Tibial nerve (tissue), 4 donors: ENCODE measurements at places on chromosomes 11 and 22. TPM values are rescaled to one million over a fixed set of nuclear protein-coding genes. Genes with fewer than 3 reads are reported as not detected.

- H3K36me3 ChIP-seq = no peaks in the 10 kb centered on the region
- H3K4me1 ChIP-seq = peaks cover 14% of the 10 kb centered on the region
- no peak overlapping the region for H3K27ac ChIP-seq
- H3K27me3 ChIP-seq = no peaks in the 10 kb centered on the region
- DNase-seq = no peak
- no peak overlapping the region for H3K4me3 ChIP-seq
Measured at GRCh38 chr11:76798202-76798581, 15.0 kb downstream of the TSKU start.

- no peaks in the 10 kb centered on the region for H3K27me3 ChIP-seq
- no peak overlapping the region for H3K27ac ChIP-seq
- H3K36me3 ChIP-seq = no peaks in the 10 kb centered on the region
- peaks cover 2% of the 10 kb centered on the region for H3K4me1 ChIP-seq
- H3K4me3 ChIP-seq = no peak overlapping the region
- peak; percentile 47 for DNase-seq
Measured at GRCh38 chr11:57219021-57219627, 17.9 kb downstream of the APLNR start.

GRCh38 chr11:1162138-1162475, 4.4 kb downstream of the MUC5AC start:
- H3K4me1 ChIP-seq = no peaks in the 10 kb centered on the region
- H3K36me3 ChIP-seq = no peaks in the 10 kb centered on the region
- no peak overlapping the region for H3K27ac ChIP-seq
- H3K4me3 ChIP-seq = no peak overlapping the region

- H3K4me3 ChIP-seq = no peak overlapping the region
- no peaks in the 10 kb centered on the region for H3K36me3 ChIP-seq
- no peak overlapping the region for H3K27ac ChIP-seq
- H3K4me1 ChIP-seq = no peaks in the 10 kb centered on the region
- no peaks in the 10 kb centered on the region for H3K27me3 ChIP-seq
Measured at GRCh38 chr11:8301622-8302021, 37.9 kb upstream of the LMO1 start.

DNA sequence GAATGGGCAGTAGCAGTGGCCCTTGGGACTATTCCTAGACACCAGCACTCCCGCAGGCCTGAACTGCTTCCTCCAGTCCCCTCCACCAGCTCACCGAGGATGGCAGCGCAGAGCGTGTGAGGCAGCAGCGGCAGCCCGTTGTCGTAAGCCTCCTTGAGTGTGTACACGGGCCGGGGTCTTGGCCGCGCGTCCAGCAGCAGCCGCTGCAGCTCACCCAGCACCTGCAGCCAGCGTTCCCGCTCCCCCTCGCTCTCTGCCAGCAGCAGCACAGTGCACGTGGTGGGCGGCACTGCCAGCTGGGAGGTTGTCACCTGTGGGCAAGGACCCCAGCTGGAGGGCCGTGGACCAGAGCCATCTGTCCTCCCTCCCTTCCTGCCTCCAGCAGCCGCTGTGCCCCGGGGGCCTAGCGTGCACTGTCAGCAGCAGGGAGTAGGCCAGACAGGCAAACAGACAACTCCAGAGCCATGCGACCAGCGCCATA, 13.0 kb downstream of the CDC42BPG start:
- no peak for DNase-seq
- H3K36me3 ChIP-seq = no peaks in the 10 kb centered on the region
- H3K4me1 ChIP-seq = no peaks in the 10 kb centered on the region
- no peak overlapping the region for H3K4me3 ChIP-seq

- no peak overlapping the region for H3K27ac ChIP-seq
- H3K27me3 ChIP-seq = no peaks in the 10 kb centered on the region
- no peaks in the 10 kb centered on the region for H3K4me1 ChIP-seq
Measured at GRCh38 chr11:129974237-129974636, 28.4 kb downstream of the PRDM10 start.

GRCh38 chr22:28341001-28341400, 338.6 kb downstream of the TTC28 start:
- no peak for DNase-seq
- H3K27me3 ChIP-seq = no peaks in the 10 kb centered on the region
- no peak overlapping the region for H3K27ac ChIP-seq
- no peaks in the 10 kb centered on the region for H3K4me1 ChIP-seq
- H3K4me3 ChIP-seq = no peak overlapping the region
- H3K36me3 ChIP-seq = no peaks in the 10 kb centered on the region

- H3K27me3 ChIP-seq = no peaks in the 10 kb centered on the region
- peak within 1 kb of the TSS; percentile 82 for H3K4me3 ChIP-seq
Measured at GRCh38 chr11:102109896-102110760, at the start of gene YAP1. YAP1 (plus strand) TSS chr11:102110447; CDS start chr11:102110849, 402 bp downstream.

DNA sequence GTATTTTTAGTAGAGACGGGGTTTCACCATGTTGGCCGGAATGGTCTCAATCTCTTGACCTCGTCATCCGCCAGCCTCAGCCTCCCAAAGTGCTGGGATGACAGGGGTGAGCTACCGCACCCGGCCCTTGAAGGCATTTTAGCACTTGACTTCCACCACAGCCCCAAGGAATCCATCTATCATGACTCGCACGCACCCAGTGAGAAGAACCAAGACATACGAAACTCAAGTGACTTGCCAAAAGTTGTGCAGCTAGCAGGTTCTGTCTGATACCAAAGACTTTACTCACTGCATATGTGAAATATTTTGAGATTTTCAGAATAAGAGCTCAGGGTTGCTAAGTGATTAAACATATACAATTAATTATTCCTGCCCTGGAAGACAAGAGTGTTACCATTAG, 21.0 kb downstream of the FLI1 start:
- no peaks in the 10 kb centered on the region for H3K36me3 ChIP-seq
- H3K4me3 ChIP-seq = no peak overlapping the region
- H3K27ac ChIP-seq = no peak overlapping the region
- no peak for DNase-seq
- H3K4me1 ChIP-seq = no peaks in the 10 kb centered on the region

DNA sequence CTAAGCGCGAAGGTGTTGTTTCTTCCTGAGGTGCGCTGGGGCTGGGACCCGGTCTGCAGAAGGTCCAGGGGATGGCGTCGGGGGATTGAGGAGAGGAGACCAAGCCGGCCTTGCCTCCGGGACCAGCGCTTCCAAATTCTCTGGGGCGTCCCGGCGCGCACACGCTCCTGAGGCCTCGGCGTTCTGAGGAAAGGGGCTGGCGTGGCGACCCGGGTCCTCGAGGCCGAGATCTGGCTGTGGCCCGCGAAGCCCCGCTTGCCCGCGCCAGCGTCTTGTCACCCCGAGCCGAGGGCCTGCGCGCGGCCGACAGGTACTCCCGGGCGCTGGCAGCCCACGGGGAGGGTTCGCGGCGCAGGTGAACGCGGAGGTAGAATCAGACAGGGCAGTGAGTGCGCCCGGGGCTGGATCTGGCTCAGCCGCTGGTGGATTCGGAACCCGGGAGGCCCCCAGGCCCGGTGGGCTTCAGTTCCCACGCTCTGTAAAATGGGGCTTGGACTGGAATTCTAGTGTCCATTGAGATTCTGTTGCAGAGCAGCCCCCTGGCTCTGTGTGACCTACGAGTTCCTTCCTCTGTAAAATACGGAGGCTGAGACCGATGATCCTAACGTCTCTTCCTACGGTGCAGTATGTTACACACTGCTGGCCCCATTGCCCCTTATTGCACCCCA, 14.7 kb downstream of the SSH3 start:
- DNase-seq = no peak
- H3K27ac ChIP-seq = peak overlapping the region; percentile 97
- peaks cover 33% of the 10 kb centered on the region for H3K4me1 ChIP-seq
- no peaks in the 10 kb centered on the region for H3K27me3 ChIP-seq
- H3K36me3 ChIP-seq = no peaks in the 10 kb centered on the region
- H3K4me3 ChIP-seq = peak overlapping the region; percentile 78

GRCh38 chr11:1749395-1750351, 722 bp downstream of the IFITM10 start:
- H3K4me1 ChIP-seq = peaks cover 26% of the 10 kb centered on the region
- peak overlapping the region; percentile 51 for H3K4me3 ChIP-seq
- peaks cover 12% of the 10 kb centered on the region for H3K27me3 ChIP-seq

GRCh38 chr22:20803696-20804324, 29.9 kb downstream of the SERPIND1 start:
- H3K27me3 ChIP-seq = no peaks in the 10 kb centered on the region
- no peaks in the 10 kb centered on the region for H3K4me1 ChIP-seq
- no peak for DNase-seq
- H3K4me3 ChIP-seq = no peak overlapping the region

DNA sequence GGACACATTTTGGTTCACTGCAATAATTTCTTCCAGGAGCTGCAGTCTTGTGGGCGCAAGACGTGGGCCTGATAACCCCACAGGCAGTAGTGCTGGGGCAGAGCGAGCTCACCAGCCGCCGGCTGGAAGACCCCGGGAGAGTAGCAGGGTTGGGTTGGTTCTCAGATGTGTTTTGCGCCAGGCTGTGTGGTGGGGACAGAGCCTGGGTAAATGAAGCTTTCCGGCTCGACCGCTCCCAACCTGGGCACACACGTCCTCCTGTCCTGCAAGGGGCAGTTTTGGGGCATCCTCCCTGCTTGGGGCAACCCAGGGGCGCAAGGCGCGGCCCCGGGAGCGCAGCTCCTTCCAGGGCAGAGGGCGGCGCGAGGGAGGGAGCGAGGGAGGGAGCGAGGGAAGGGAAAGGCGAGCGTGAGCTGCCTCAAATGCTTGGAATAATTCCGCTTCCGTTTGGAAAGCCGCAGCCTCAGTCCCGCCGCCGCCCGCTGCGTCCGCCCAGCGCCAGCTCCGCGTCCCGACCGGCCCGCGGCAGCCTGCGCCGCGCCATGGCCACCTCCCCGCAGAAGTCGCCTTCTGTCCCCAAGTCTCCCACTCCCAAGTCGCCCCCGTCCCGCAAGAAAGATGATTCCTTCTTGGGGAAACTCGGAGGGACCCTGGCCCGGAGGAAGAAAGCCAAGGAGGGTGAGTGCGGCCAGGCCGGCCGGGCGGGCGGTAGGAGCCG, at the start of gene PARVA:
TSS of gene PARVA (plus strand) at position 466 of the 718 bp plus-strand sequence. CDS start at position 543, 77 bp downstream.
- peak within 1 kb of the TSS; percentile 51 for H3K4me3 ChIP-seq
- no peaks in the 10 kb centered on the region for H3K36me3 ChIP-seq
- no peaks in the 10 kb centered on the region for H3K27me3 ChIP-seq
- no peaks in the 10 kb centered on the region for H3K4me1 ChIP-seq
- DNase-seq = peak; percentile 36

GRCh38 chr11:14583252-14584034, 60.2 kb upstream of the PDE3B start:
- H3K36me3 ChIP-seq = no peaks in the 10 kb centered on the region
- DNase-seq = no peak
- H3K27ac ChIP-seq = peak overlapping the region; percentile 34
- H3K4me3 ChIP-seq = no peak overlapping the region
- H3K27me3 ChIP-seq = no peaks in the 10 kb centered on the region

DNA sequence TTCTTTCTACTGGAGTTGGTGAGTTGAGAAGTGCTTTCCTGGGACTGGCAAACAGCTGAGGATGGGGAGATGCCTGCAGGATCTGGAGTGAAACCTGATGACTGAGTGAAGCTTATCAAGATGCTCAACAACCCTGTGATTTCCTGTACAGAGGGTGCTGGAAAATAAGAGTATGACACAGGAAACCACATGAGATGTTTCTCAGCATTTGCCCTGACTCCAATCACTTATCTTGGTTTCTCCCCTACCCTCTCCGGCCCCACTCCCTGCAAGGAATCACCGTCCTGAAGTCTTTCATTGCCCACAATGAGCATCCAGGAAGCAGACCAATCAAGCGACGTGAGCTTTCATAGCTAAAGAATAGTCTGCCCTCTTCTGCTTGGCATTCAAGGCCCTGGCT, at the start of gene MRGPRX2:
TSS of gene MRGPRX2 (minus strand) at position 89 of the 400 bp plus-strand sequence. CDS start 4,315 bp downstream, outside the sequence.
- DNase-seq = no peak
- no peaks in the 10 kb centered on the region for H3K36me3 ChIP-seq
- no peaks in the 10 kb centered on the region for H3K4me1 ChIP-seq
- no peak within 1 kb of the TSS for H3K27ac ChIP-seq

- H3K27ac ChIP-seq = no peak overlapping the region
- no peaks in the 10 kb centered on the region for H3K36me3 ChIP-seq
- H3K4me3 ChIP-seq = no peak overlapping the region
Measured at GRCh38 chr11:61445516-61445915, 15.6 kb downstream of the SDHAF2 start.

GRCh38 chr11:120645639-120646038, 134.1 kb downstream of the GRIK4 start:
- no peaks in the 10 kb centered on the region for H3K27me3 ChIP-seq
- H3K27ac ChIP-seq = no peak overlapping the region
- no peaks in the 10 kb centered on the region for H3K36me3 ChIP-seq
- H3K4me3 ChIP-seq = no peak overlapping the region

- H3K36me3 ChIP-seq = no peaks in the 10 kb centered on the region
- no peaks in the 10 kb centered on the region for H3K27me3 ChIP-seq
- H3K27ac ChIP-seq = peak overlapping the region; percentile 89
- H3K4me3 ChIP-seq = peak overlapping the region; percentile 81
- H3K4me1 ChIP-seq = peaks cover 4% of the 10 kb centered on the region
- no peak for DNase-seq
Measured at GRCh38 chr22:21568347-21569075, 997 bp downstream of the UBE2L3 start.

DNA sequence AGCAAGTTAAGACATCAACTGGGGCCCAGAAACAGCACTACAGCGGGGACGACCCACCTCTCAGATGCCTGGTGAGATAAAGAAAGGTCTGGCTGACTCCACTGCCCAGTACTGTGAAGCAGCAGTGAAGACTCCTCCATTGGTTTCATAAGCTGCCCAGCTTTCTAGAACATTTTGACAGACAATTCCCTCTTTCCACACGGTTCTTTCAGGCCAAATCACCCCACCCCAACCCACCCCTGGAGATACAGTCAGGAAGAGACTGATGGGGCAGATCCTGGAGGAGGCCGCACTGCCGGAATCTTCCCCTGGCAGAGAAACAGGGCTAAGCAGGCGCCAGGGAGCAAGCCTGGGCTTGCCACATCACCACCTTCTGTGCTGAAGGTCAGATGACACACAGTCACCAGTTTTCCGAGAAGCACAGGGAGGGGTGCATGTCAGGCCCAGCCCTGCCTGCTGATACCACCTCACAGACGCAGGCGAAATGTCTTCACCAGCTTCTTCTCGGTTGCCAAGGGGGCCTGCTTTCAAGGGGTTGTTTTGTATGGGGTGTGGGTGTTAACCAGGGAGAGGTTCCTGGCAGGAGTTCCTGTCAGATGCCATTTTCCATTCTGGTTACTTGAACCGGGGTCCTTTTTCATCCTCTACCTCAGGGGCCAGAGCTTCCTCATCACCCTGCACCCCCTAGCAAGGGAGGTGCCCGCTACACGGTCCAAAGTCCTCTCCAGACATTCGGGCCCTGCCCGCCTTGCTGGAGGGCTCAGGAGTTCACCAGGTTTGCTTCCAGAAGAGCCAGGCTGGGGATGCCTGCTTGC, 1.4 kb upstream of the NEAT1 start:
- peaks cover 30% of the 10 kb centered on the region for H3K36me3 ChIP-seq
- H3K4me1 ChIP-seq = peaks cover 37% of the 10 kb centered on the region
- peak overlapping the region; percentile 99 for H3K27ac ChIP-seq
- no peaks in the 10 kb centered on the region for H3K27me3 ChIP-seq
- DNase-seq = peak; percentile 92

GRCh38 chr11:18972336-18972735, 33.1 kb upstream of the MRGPRX1 start:
- DNase-seq = no peak
- no peaks in the 10 kb centered on the region for H3K27me3 ChIP-seq
- no peaks in the 10 kb centered on the region for H3K36me3 ChIP-seq
- no peaks in the 10 kb centered on the region for H3K4me1 ChIP-seq
- H3K4me3 ChIP-seq = no peak overlapping the region
- no peak overlapping the region for H3K27ac ChIP-seq

GRCh38 chr11:38598418-38598817, 2000.4 kb upstream of the RAG2 start:
- H3K27ac ChIP-seq = no peak overlapping the region
- H3K27me3 ChIP-seq = no peaks in the 10 kb centered on the region
- H3K4me1 ChIP-seq = no peaks in the 10 kb centered on the region
- no peak overlapping the region for H3K4me3 ChIP-seq

ZNF214 gene
- total RNA-seq = 4.9 TPM

BTG4 gene
- total RNA-seq = not detected

PPFIBP2 gene
- total RNA-seq = 26.1 TPM

KRTAP5-8 gene
- total RNA-seq = not detected

SMIM38 gene
- total RNA-seq = 4.2 TPM

PRG3 gene
- total RNA-seq = not detected

MMP13 gene
- total RNA-seq = not detected

CELSR1 gene
- total RNA-seq = 3.3 TPM

PKNOX2 gene
- total RNA-seq = 5.7 TPM

FOXRED2 gene
- 13.2 TPM for total RNA-seq
